ENCODE measurements at places on chromosomes 2 and 18.

DNA sequence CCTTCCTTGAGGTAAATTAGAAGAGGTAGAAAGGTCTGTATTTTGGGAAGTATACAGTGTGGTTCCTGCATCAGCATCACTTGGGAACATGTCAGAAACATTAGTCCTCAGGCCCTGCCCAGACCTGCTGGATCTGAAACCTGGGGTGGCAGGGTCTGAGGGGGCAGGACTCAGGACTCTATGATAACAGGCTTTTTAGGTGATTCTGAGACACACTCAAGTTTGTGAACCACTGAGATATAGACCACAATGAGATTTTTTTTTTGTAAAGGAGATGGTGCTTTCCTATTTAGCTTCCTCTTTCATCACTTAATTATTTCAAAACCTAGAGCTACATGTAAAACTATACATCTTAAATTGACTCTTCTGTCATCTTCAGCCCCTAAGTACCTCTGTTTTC is 262.7 kb upstream of the SPOPL start:
- no peak for DNase-seq

GRCh38 chr2:17822445-17823117 is 6.3 kb downstream of the MSGN1 start:
- no peak for DNase-seq

DNA sequence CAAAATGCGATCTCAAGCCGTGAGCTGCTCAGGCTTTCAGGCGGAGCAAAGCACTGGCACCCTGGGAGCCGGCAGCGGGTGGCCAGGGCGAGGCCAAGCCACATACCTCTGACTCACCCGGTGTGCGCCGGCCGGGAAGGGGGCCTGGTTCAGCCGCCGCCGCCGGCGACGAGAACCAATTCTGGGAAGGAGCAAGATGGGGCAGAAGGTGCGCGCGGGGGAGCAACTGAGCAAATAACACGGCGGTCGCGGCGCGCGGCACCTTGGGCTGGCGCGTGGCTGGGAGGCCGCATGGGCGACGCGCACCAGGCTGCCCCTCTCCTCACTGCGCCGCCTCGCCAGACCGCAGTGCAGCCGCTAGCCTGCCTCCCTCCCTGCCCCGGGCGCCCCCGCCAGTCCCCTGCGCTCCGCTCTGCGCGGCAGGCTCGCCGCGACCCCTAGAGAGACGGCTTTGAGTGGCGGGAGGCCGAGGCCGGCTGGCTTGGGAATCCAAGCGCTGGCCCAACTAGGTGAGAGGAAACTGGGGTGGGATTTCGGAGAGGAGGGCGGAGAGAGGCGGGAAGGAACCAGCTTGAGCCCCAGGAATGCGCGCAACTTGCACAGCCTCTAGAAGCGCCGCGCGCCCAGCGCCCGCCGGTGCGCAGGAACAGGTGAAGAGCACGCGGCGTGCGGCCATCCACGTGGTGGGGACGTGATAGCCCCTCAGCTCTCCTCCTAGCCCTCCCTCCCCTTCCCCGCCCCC is 3.2 kb downstream of the NRP2 start:
- no peak for DNase-seq

- DNase-seq, result no peak
Observed at GRCh38 chr2:231132129-231132528, 7.3 kb upstream of the HTR2B start.

DNA sequence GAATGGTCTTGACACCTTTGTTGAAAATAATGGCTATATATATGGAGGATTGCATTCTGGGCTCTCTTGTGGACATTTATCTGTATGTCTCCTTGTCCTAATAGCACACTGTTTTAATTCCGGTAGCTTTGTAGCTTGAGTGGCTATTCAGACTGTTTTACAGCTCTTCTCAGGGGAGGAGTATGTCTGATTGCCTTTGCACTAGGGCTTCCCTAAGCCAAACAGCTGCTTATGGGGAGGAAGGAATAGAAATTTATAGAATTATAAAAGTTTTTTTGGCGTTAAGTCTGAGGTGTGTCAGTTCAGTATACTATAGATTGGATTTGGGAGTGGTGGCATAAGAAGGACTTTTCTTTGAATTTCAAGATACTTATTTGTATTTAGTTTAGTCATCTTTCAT is 12.6 kb downstream of the SEH1L start:
- no peak for DNase-seq

GRCh38 chr18:10252952-10253705 is 201.3 kb upstream of the APCDD1 start:
- DNase-seq, result no peak

GRCh38 chr2:160427629-160428404 is 65.8 kb downstream of the RBMS1 start:
- DNase-seq, result no peak

DNA sequence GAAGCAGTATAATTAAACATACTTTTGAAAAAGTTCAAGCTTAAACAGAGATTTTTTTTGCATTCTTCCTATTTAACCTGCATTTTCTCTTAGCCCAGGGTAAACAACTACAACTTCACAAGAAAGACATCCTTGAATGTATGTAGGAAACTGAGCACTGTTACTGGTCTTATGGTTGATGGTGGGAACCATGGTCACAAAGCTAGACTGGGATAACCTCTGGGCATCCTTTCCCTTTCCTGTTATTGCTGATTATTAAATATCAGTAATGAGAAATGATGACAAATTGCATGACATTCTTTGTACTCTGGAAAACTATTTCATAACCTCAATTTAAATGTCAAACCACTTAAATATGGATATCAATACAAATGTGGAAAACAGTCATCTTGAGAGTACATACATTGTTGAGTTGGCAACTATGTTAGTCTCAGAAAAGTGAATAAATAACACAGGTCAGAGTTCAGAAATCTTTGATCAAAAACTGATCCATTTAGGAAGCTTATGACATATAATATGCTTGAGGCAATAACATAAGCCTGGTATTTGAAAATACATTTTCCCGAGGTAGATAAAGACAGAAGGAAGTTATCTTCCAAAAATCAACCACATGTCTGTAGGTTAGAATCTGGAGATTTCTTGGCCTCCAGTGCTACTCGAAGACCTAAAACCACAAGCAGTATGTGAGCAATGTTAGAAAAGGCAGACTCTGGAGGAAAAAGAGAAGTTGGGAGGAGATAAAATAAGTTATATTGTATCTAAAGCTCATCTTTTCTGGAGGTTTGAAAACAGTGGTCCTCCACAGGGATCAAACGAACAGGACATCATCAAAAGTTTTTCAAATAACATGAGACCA is 65.2 kb upstream of the ST8SIA5 start:
- no peak for DNase-seq

DNA sequence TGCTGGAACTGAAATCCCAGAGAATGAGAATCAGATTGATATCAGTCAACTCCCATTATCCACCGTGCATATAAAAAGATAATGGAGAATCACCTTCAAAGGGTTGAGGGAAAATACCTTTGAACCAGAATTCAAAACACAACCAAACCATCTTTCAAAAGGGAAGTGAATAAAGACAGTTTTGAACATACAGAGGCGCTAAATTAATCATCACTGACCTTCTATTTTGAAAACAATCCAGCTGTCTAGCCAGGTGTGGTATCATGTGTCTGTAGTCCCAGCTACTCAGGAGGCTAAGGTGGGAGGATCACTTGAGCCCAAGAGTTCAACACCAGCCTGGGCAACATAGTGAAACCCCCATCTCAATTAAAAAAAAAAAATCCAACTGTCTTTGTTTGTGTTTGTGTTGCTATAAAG is 63.6 kb downstream of the TRABD2A start:
- DNase-seq, result no peak

GRCh38 chr2:197888321-197888720 is 83.9 kb downstream of the PLCL1 start:
- no peak for DNase-seq

- DNase-seq, result no peak
Observed at GRCh38 chr18:47397671-47398319, 146.3 kb upstream of the SKOR2 start.

- no peak for DNase-seq
Observed at GRCh38 chr2:172943539-172943938, 132.1 kb upstream of the MAP3K20 start.

DNA sequence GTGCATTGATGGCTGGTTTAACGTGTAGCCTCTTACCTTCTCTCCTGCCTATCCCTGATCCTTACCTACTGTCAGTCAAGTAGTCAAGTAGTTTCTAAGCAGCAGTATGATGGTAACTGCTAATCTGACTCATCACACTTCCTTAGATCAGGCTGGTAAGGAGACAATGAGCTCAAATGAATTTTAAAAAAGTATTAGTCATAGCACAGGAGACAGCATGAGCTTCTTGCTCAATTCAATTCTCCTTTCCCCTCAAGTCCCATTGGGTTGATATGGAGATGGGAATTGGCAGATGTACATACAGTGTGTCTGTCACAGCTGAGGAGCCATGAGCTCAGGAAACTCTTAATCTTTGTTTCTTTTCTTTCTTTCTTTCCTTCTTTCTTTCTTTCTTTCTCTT is 799.7 kb downstream of the LRP1B start:
- DNase-seq, result no peak

DNA sequence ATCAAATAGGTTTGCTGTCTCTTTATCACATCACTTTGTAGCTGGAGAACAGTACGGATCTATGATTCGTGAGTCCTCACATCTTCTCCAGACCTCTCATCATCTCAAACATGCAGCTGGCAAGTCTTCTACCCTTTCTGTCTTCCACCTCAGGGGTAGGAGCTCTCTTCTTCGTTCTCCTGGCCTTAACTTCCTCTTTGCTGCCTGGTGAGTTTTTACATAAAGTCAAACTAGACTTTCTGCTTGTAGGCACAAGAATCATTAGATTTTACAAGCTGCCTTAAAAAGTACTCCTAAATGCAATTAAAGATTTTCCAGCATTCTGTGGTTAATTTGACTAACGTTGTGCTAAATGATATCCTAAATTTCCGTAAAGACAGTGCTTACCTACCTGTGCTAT is 43.7 kb upstream of the TANK start:
- no peak for DNase-seq

GRCh38 chr2:8565399-8566154 is 116.3 kb upstream of the ID2 start:
- no peak for DNase-seq

- DNase-seq, result no peak
Observed at GRCh38 chr2:119204525-119204924, 19.1 kb upstream of the STEAP3 start.

DNA sequence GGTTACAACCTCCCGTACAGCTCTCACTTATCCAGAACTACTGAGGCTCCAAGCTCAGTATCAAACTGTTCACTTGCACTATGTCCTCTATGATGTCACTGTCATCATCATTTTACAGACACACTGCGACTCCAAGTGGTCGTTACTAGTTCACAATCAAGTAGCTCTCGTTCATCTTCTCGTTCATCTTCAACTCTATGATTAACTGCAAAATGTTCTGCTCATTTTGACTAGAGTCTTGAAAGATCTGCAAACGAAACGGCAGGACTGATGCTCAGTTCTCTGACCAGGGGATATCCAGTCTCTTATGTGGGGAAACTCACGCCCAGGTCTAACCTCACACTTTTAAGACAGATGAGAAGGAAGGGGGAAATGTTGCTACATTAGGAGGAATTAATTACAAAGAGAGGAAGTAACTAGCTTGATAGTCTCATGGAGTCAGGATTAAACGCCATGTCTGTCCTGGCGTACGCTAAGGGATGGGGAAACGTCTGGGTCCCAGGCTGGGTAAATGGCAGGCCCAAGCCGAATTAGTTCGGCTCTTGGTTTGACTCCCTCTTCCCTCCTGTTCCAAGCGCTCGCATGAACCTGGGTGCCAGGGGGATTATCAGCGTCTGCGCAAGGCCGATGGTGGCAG is 794 bp upstream of the CHCHD5 start:
- DNase-seq, result no peak

- DNase-seq, result no peak
Observed at GRCh38 chr2:145207884-145208283, 688.0 kb upstream of the ZEB2 start.

GRCh38 chr2:13884291-13884976 is 748.1 kb upstream of the LRATD1 start:
- DNase-seq, result no peak

DNA sequence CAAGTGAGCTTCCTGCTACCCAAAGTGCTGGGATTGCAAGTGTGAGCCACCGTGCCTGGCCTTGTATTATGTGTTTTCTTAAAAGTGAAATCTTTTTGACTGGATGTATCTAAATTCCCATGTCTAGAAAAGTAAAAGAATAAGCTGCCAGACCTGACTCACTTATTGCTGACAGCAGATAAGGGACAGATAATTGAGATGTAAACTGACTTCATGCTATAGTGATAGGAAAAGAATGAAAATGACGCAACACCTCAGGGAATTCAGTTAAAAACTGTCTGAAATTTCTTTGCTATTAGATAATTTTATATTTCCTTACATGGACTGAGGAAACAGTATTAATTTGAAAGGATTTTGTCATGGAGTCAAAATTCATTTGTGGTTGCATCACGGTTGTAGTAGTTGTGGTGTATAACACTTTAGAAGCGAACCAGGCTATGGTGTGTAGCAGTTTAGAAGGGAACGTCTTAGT is 19.4 kb downstream of the TTC27 start:
- no peak for DNase-seq

GRCh38 chr2:145007093-145007959 is 487.4 kb upstream of the ZEB2 start:
- DNase-seq, result no peak

- no peak for DNase-seq
Observed at GRCh38 chr2:221282386-221282785, 289.7 kb downstream of the EPHA4 start.

- no peak for DNase-seq
Observed at GRCh38 chr2:113848758-113849415, 41.0 kb upstream of the ACTR3 start.

DNA sequence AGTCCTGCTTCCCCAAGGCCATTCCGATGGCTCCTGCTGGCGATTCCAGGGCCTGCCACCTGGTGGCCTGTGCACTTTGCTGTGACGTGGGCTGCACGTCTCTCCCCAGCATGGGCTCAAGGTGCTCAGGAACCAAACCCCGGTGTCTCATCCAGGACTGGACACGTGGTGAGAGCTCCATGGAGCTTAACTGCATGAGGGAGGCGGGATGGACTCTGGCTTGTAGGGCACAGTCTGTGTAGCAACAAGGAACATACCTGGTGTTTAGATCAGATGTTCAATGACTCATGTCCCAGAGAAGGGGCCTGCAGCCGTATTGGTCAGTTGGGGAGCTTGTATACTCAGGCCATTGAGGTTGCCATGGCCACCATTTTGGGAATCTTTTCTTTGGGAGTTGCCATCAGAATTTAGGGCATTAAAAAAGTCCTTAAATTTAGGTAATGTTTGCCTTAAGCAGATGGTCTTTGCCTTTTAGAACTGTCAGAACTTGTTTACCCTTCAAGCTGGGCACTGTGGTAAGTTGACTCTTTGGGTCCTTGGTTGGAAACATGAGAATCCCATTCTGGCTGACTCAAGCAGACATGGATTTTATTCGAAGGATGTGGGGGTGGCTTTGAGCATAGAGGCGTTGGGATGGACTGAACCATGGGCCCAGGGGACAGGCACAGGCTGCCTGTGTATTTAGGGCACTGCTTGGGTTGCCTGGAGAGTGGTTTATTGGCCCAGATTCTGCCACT is 21.0 kb downstream of the AGAP1 start:
- no peak for DNase-seq

- no peak for DNase-seq
Observed at GRCh38 chr2:64858541-64859311, 130.5 kb upstream of the SLC1A4 start.

Data from caudate nucleus (tissue), 63 donors.